Kidney (tissue), 22 donors: ENCODE measurements at places on chromosomes 1 and 21. TPM values are rescaled to one million over a fixed set of nuclear protein-coding genes. Genes with fewer than 3 reads are reported as not detected.

DNA sequence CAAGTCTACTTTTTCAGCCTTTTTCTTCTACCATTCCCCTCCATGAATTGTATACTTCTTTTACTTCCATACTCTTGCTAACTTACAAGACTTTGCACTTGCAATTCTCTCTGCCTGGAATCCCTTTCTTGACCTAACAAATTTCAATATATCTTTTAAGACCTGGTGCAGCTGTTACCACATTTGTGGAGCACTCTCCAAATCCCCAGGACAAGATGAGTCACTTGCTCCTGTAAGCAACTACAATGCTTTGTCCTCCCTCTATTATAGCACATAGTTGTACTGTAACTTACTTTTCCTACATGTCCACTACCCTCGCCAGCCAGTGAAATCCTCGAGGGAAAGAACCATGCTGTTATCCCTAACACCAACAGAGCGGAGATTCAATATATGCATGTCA lies 43.1 kb downstream of the WARS2 start:
- no peak for DNase-seq

DNA sequence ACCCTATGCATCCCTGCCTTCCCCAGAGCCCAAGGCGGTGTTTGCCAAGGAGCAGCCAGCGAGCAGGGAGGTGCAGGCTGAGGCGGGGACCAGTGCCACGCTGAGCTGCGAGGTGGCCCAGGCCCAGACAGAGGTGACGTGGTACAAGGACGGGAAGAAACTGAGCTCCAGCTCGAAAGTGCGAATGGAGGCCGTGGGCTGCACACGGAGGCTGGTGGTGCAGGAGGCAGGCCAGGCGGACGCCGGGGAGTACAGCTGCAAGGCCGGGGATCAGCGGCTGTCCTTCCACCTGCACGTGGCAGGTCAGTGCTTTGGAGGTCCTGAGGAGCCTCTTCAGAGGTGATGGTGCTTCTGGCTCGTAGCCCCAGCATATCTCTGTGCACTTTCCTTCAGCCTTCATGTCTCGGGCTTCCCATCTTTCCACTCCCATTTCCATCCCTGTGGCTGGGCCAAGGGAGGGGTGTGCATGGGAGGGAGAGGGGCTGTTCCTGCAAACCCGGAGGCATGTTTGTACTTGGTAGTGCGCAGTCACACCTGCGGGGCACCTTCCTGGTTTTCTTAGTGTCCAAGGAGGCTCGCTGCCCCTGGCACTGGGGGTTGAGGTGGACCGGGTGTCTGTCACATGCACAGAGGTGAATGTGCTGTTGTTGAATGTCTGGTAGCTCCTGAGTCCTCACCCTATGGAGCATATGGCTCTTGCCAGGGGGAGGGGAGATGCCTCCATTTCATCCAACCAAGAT lies 56.4 kb downstream of the OBSCN start:
- no peak for DNase-seq

DNA sequence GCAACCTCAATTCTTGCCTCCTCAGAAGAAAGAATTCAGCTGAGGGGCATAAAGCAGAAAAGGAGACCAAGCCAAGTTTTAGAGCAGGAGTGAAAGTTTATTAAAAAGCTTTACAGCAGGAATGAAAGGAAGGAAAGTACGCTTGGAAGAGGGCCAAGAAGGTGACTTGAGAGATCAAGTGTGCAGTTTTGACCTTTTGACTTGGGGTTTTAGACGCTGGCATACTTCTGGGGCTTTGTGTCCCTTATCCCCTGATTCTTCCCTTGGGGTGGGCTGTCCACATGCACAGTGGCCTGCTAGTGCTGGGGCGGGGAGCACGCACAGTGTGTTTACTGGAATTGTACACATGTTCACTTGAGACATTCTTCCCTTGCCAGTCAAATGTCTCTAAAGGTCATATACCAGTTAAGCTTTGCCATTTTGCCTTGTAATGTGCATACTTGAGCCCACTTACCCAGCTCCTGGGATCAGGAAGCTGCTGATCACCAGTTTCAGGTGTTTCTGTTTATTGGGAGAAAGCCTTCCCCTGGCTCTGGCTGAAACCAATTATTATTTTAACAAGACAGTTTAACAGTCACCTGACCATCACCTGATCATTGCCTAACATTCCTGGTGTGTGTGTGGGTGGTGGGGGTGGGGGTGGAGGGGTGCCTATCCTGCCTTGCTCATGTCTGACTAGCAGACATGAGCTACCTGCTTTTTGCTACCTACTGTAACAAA lies 36.2 kb downstream of the UTP25 start:
- no peak for DNase-seq

GRCh38 chr1:84377480-84378095 lies 20.7 kb upstream of the DNASE2B start:
- DNase-seq: no peak

DNA sequence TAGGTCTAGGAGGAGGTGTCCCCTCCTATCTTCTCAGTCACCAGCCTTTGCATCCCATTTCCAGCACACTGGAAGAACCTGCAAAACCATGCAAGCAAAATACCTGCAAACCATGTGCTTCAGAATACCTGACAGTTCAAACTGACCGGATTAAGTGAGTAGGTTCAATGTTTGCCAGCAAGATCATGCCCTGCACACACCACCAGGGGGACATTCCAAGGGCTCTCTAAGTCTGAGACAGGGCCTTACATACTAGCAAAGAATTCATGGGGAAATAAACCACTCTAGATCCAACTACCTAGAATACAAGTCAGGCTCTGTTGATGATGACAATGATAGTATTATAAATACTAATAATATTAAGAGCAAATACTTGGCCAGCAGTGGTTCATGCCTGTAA lies 27.6 kb downstream of the INPP5B start:
- no peak for DNase-seq

DNA sequence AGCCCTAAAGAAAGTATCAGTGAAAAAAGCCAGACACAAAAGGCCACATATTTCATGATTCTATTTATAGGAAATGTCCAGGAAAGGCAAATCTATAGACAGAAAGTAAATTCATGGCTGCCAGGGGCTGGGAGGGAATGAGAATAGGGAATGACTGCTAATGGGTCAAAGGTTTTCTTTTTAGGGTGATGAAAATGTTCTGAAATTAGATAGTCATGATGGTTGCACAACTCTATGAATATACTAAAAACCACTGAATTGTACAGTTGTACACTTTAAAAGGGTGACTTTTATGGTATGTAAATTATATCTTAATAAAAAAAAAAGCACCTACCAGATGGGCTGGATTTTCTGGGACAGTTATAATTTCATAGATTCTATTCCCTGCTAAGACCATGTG lies 114.8 kb downstream of the CNIH3 start:
- no peak for DNase-seq

DNA sequence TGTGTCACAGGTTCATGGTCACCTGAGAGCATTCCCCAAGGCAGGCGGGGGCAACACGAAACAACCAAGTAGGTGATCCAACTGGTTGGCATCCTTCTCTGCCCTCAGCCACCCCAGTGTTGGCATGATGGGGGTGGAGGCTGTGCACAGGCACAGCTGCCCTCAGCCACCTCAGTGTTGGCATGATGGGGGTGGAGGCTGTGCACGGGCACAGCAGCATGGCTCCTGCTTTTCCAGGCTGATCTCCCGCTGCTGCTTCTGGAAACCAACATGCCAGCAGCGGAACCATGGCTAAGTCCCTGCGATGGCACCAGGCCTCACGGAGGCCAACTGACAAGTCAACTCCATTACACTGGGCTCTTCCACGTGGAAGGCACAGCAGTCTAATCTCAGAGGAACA lies 447.8 kb downstream of the PTPRU start:
- DNase-seq: peak; percentile 3

GRCh38 chr1:198638441-198638840 lies 399 bp upstream of the PTPRC start:
- DNase-seq: no peak

DNA sequence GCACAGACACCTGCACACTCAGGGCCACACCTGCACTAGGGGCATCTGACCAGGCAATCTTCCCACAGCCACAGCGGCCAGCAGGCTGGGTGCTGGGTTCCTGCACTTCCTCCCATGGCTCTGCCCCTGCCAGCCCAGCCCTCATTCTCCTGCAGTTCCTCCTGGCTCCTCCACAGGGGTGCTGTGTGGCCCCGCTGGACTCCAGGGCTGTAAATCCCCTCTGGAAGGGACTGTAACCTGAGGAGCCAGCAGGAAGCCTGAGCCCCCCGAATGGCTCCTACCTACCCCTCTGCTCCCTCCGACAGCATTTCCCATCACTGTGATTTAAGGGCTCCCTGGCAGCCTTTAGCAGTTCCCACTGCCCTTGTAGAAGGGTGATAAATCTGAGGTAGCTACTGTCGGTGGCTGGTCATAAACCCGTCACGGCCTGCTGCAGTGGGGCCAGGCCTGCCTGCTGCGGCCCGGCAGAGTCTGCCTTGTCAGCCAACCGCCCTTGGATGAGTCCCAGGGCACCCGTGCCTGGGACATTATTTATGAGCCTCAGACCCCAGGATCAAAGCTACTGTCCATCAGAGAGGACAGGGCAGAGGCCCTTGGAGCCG lies 8.8 kb downstream of the UBL4B start:
- DNase-seq: peak; percentile 94

DNA sequence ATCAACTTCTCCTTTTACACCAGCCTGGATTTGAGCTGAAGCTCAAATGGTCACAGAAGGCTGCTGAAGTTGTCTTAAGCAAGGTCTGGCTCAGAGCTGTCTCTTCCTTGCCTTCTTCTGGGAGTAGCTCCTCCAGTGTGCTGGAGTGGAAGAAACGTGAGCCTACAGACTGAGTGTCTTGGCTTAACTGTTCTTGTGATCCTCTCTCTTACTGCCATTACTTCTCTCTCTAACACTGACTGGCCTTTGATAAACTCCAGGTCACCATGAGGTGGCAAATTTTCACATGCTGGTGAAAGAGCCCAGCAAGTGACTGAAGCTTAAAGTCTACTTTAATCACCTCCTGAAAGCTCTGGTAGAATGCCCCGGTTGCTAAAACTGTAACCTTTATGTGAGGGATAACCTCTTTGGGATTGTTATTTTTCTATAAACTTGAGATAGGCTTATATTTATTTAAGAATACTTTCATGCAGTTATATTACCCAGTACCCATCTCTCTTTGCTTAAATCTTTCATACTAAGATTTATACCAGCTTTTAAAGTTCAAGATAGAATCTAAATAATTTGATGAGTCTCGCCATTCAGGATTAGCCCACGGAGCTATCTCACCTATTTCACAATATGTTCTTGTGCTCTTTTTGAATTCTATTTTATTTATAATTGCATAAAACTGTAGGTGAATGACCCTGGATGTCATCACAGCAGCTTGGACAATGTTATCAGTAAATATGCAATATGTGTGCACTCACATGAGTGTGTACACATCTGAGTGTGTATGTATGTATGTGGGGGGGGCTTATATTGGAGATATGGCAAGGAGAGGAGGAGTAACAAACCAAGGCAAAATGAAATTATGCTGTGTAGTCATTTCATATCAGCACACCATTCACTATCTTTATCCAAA lies 924.0 kb downstream of the LTN1 start:
- DNase-seq: no peak

DNA sequence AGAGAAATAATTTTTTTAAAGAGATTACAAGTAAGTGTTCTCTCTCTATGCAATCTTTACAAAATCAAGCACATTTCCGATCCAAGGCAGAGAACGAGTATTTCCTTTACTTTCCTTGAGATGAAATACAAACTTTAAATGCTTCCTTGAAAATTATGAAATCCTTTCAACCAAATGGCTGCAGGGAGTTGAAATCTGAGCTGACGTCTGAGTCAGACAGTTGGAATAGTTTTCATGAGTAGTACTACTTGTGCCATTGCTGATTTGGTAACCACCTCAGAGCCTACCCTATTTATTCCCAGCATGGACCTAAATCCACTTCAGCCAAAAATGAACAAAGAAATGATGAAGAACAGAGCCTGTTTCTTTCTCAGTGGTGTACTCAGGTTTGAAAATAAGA lies 183.6 kb downstream of the GIPC2 start:
- no peak for DNase-seq

DNA sequence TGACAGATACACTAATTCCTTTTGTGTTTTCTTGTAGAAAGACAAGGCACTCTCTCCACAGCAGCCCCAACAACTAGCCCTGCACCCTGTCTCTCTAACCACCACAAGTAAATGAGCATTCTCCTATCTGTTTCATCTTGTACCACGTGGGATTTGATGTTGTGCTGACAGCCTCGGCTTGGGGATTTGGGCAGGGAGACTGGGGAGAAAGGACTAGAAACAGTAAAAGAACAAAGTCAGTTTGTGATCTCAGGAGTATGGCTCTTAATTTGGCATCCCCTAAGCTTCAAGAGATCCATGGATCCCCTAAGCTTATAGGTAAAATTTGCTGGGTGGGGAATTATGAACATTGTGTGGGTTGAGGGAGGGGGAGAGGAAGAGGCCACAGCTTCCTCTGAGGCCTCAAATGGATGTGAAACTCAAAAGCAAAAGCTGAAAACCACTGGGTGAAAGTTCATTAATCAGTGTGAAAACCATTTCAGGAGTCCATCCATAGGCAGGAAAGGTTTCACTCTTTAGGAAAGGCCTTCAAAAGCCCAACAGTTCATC lies 3.1 kb downstream of the C1orf162 start:
- DNase-seq: no peak

DNA sequence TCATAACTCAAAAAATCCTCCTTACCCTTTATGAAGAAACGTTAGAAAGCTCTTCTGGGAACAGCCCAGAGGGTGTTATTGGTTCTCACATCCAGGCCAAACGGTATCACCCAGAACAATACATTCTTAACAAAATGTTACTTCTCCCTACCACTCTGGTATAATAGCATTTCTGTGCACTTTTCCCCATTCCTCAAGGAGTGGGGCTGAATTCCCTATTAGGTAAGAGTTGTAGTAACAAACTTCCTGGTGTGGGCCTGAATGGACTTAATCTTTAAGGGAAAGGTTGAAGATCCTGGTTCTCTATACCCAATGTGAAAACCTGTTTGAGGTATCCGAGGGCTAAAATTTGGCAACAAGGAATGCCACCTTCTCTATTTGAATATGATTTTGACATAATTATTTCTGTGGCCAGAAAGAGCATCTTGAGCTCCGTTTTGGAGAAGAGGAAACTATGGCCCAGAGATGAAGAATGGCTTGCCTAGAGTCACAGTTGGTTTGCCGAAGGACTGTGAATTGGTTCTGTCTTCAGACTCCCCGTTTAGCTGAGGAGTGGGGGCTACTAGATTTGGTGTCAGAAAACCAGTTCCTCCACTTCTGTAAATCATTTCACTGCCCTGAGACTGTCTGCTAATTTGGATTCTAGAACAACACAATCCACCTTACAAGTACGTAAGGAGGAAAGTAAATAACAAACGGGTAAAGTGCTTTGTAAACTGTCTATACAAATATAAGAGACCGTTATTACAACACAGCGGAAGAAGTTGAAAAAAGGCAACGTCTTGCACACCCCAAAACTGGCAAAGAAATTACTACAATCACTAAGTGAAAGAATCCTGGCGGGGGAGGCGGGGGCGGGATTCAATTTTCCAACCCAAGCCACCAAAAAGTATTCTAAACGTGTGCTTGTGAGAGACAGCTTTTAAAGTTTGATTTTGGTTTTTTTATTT lies 2.3 kb downstream of the ANP32E start:
- no peak for DNase-seq

Gene PCAT6
- polyA plus RNA-seq: 5.8 TPM

Gene TDRD10
- 2.3 TPM for polyA plus RNA-seq

Gene SLFNL1
- polyA plus RNA-seq: 0.32 TPM

Gene HSD3B2
- polyA plus RNA-seq: 0.60 TPM
